ENCODE measurements at places on chromosomes 5 and 9.
A peak's percentile ranks its signal among the peaks of the same experiment; 100 is the strongest.

- DNase-seq = peak; percentile 65
These were observed 1.3 kb downstream of the MOB3B start for GRCh38 chr9:27528076-27528885.

- no peak for DNase-seq
These were observed 154.3 kb downstream of the GABRG2 start for GRCh38 chr5:162221910-162222309.

DNA sequence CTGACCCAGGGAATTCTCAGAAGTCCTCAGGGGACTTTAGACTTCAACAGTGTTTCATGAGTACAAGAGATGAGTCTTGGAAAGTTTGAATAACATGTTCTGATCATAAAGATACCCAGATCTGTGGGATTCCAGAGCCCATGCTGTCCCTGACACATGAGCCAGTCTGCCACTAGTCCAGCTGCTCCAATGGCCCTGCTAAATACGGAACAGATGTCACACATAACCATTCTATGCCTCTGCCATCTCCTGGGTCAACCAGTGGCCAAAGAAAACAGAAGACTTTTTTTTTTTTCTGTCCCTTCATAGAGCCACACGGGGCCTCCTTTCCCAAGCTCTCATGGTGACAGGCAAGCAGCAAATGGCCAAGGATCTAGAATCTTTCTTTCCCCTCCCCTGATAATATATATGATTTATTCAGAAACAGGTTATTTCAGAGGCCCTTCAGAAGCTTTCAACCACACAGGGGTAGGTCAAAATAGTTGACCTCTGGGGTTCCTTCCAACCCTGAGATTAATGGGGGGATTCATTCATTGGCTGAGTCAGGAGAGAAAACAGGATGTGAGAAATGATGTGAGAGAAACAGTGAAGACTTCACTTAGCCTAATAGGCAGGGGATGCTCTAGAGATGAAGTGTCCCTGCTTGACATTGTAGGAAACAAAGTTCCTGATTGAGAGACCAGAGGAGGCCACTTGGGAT is 367.7 kb downstream of the CDK5RAP2 start:
- DNase-seq = no peak

GRCh38 chr9:133892193-133892920 is 99.8 kb downstream of the VAV2 start:
- DNase-seq = no peak

DNA sequence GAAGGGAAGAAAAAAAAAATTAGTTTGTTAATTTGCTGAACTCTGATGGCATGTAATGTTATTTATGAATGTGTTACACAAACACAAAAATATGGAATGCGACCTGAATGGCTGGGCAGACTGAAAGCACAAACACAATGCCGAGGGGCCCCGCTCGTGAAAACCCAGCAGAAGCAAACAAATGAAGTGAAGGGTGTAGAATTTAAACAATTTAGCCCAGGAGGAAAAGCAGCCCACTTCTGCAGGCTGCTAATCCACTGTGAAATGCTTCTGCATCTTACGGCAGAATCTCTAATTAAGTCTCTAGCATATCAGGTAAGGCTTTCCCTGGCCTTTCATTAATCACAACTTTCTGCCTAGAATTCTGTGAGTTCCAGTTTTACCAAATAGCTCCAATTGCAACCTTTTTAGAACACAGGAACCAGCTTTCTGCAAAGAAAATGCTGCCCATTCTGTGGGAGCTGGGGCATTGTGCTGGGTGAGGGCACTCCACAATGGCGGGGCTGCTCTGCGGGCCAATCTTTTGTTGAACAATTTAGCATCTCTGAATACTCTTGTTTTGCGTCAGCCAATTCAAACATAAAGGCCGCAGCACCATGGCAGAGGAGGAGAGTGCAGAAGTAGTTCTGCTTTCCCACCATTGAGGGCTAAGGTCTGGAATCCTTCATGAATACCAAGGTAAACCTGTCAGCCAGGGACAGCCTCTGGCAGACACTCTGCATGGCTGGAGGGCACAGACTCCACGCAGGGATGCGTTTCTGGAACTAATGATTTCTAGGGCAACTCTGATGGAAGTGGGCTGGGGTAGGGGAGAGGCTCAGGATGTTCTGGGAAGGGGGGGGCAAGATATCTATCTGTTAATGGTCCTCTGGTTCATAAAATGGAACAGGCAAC is 66.4 kb downstream of the PTCH1 start:
- no peak for DNase-seq

DNA sequence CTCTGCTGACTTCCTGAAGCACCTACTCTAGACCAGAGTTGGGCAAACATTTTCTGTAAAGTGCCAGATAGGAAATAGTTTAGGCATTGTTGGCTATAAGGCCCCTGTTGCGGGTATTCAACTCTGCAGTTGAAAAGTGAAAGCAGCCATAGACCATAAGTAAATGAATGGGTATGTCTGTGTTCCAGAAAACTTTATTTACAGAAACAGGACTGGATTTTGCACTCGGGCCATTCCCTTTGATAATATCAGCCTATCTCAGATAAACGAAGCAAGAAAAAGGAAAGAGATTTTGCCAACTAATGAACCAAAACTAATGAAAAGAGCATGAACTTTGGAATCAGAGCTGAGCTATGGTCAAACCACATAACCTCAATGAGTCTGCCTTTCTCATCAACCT is 184.4 kb downstream of the SAXO1 start:
- DNase-seq = no peak

GRCh38 chr9:76115982-76116646 is 225.6 kb downstream of the PCSK5 start:
- DNase-seq = no peak

- DNase-seq = peak; percentile 57
These were observed 79.2 kb upstream of the IL7R start for GRCh38 chr5:35777358-35778087.

- DNase-seq = no peak
These were observed 81.8 kb upstream of the RASA1 start for GRCh38 chr5:87185838-87186237.

DNA sequence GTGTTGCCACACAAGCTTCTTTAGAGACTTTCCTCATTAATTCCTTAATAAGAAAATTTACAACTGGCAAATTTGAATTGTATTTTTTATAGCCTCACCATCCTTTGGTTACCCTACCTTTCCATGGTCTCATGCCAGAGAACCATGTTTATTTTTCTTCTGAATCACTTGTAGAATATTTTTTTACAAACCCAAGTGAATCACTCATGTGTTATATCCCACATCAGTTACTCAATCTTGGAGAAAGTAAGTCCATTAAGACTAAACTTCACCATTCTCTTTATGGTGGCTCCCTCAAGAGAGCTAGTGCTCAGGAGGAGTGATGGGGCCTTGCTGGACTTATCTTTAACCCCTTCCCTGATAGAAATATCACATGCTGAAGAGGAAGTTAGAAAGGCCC is 128.9 kb downstream of the SUSD1 start:
- no peak for DNase-seq
